A673 (cell line): ENCODE measurements at places on chromosomes 6 and 20. TPM values are rescaled to one million over a fixed set of nuclear protein-coding genes. Genes with fewer than 3 reads are reported as not detected.
A peak's percentile ranks its signal among the peaks of the same experiment; 100 is the strongest.

GRCh38 chr6:90583836-90584481 lies 2.9 kb downstream of the MAP3K7 start:
- no peak for DNase-seq

DNA sequence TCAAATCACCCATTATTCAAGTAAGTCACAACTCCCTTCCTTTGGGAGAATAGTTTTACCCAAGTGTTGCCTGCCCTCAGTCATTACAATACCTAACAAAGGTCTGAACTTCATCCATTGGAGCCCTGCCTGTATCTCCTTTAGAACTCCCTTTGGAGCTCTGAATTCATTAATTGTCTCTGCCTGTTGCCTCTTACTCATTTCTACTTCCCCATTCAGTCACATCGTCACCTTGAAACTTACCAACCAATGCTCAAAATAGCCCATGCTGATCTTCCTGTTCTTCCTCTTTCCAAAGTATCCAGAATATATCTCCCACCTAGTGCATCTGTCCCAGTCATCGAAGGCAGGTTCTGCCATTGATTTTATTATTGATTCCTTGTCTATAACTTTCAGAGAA lies 120.7 kb upstream of the ADGRF1 start:
- no peak for DNase-seq

DNA sequence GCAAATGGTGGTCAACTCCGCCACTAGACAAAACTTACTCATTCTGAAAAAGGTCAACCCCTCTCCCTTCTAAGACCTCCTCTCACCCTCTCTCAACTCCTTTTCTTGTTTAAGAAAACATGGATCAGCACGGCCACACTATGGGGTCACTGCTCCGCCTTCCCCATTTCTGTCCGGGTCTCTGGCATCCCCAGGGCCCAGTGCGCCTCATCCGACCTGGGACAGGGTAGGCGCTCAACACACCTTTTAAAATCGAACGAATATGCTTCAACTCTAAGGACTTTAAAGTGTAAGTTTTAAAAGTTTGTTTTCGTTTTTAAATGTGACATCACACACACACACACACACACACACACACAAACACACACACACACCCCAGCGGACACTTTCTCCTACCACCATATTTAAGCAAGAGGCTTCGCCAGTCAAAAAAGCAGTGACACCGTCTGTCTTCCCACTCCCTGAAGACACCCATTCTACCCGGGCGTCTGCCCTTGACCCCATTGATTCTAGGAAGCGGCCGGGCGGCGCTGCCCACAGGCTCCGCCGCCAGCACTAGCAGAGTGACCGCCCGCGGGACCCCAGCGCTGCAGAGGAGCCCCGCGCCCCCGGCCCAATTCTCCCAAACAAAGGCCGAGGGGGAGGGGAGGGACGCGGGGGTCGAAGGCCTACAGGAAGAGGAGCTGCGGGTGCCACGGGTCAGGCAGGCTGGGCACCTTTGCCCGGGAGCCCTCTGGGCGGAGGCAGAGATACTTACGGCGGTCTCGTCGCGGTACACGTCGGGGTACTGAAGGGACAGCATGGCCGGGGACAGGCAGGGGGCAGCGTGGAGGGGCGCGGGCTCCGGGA lies 568 bp downstream of the PREP start:
- DNase-seq: peak; percentile 45

DNA sequence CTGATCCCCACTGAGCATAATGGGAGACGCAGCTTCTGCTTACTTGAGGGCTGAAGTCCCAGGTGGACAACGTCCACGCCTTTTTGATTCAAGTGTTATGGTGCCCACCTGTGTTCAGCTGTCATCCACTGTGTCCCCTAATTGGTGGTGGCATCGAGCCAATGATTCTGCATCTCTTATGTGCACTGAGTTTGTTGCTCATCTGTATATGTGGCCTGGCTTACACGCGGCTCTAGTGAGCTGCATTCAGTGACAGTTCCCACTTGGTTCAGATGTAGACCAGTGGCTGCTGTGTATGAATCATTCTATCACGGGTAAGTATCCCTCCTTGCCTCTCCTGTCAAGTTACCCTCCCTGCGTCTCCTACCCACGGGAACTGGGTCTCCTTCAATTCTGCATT lies 131.2 kb upstream of the CLDN20 start:
- DNase-seq: no peak

DNA sequence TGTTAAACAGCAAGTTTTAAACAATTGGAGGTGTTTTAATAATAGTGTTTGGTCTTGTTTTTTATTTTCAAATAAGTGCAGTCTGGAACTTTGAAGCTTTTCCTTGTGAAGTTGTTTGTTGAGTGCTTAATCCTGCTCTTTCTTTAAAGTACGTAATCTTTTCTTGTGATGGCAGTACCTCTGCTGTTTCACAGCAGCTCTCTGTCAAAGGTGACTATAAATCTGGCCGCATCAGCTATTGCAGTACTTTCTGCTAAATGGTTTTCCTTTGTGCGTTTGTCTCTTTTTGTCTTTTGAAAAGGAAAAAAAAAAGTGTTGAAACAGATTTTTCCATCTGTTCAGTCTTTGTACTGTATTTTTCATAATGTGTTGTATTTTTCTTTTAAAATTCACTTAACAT lies 12.7 kb downstream of the STXBP5 start:
- DNase-seq: no peak

Gene CST5
- total RNA-seq: not detected in 2 replicates

Gene GRIK2
- 62.1 and 65.6 TPM in 2 replicates for total RNA-seq

DNA sequence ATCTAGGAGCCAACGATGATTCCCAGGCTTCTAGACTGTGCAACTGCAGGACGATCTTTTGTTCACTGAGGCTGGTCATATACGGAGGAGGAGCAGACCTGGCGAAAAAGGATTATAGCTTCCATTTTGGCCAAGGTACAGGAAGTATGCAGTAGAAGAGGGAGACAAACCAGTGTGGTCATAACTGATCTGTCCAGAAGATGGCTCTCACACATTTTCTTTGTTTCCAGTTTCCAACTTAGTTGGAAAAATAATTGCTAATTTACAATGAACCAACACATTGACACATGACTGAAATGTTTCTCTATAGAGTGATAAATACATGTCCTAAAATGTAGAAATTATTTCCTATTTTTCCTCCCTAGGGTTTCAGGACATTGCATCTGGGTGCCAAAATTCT lies 364.1 kb upstream of the BTBD3 start:
- peak; percentile 13 for DNase-seq

GRCh38 chr6:114032721-114033120 lies 61.8 kb upstream of the HDAC2 start:
- DNase-seq: no peak
